ENCODE measurements at places on chromosomes 1 and 21.

- DNase-seq: no peak
Measured at GRCh38 chr1:82710091-82710490, 909.4 kb downstream of the ADGRL2 start.

- DNase-seq: no peak
Measured at GRCh38 chr1:29129916-29130315, 6.2 kb upstream of the TMEM200B start.

DNA sequence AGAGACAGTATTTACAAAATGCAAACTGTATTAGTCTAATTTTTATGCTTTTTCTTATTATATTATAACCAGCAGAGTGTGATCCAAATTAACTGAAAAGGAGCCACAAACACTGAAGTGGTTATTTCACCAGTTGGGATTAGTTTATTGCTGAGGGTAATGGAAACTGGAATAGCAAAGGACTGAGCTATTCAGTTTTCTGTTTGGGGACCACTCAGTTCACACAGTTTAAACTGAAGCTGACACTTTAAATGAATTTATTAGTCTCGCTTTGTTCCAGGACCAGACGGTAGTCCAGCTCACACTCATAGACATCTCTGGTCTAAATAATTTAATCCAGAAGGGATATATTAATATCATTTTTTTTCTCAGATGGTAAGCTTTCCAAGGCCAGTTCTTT lies 410.7 kb downstream of the LTN1 start:
- no peak for DNase-seq

GRCh38 chr1:31218705-31219104 lies 21.0 kb downstream of the NKAIN1 start:
- no peak for DNase-seq

GRCh38 chr21:39004634-39005501 lies 178.4 kb downstream of the PSMG1 start:
- DNase-seq: no peak

GRCh38 chr1:19187852-19188251 lies 22.2 kb downstream of the UBR4 start:
- no peak for DNase-seq

DNA sequence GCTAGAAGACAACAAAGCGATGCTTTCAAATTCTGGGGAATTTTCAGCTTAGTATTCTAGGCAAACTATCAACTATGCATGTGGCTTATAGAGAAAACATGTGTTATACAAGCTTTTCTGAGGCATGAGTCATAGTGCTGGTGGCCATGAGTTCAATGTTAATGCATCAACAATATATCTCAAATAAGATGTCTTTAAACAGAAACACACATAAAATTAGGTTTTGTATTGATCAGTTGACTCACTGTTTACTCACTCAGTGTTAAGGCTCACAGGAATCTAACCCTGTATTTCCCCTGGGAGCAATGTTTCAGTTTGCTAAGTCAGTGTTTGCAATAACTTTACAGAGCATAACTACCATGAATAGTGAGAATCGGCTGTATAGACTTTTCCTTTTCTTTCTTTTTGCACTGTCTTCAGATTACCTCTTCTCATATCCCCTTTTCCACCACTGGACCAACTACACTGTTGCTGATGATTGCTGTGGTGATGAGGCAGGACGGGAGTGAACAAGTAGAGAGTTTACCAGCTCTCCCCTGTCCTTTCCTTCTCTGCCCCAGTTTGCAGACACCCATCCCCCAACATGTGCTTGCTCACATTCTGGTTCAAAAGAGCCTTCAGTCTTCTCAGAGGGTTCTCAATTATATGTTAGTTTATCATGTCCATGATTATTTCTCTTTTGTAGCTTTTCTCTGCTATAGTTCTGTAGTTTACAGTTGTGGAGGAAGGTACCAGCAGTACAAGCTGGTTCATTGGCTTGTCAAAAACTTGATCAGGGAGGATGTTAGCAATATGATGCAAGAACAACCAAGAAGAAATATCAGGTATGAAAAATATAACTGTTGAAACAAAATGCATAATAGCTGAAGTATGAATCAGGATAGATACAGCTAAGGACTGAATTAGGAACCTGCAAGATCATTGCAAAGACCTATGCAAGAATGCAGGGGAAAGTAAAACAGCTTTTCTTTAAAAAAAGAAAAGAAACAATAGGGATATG lies 23.9 kb downstream of the CD2 start:
- DNase-seq: no peak

- DNase-seq: no peak
Measured at GRCh38 chr1:4794020-4794780, 139.8 kb downstream of the AJAP1 start.

DNA sequence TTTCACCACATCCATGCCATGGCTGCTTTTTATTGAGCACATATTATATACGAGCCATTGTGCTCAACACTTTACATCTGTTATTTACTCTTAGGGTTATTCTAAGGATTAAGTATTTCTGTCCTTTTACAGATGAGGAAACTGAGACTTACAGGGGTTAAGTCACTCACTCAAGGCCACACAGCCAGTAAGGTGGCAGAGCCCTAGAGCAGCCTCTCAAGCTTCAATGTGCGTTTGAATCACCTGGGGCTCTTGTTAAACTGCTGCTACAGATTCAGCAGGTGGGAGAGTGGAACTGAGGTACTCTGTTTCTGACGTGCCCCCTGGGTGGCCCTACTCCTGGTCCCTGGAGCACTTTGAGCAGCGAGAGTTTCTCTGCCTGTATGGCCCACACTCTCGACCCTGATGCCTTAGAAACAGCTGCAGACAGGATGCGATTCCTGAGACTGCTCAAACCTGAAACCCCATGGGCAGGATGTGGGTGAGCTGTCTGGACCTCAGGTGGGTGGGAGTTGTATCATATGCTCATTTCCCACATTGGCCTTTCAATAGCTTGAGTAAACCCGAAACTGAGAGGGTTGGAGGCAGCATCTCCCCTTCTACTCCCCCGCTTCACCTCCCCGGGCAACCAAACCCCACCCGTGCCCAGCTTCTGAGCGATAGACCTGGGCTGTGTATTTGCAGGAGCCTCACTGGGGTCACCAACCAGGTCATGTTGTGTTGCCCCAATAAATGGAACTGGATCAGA lies 59.3 kb downstream of the MAN1C1 start:
- DNase-seq: peak; percentile 46

DNA sequence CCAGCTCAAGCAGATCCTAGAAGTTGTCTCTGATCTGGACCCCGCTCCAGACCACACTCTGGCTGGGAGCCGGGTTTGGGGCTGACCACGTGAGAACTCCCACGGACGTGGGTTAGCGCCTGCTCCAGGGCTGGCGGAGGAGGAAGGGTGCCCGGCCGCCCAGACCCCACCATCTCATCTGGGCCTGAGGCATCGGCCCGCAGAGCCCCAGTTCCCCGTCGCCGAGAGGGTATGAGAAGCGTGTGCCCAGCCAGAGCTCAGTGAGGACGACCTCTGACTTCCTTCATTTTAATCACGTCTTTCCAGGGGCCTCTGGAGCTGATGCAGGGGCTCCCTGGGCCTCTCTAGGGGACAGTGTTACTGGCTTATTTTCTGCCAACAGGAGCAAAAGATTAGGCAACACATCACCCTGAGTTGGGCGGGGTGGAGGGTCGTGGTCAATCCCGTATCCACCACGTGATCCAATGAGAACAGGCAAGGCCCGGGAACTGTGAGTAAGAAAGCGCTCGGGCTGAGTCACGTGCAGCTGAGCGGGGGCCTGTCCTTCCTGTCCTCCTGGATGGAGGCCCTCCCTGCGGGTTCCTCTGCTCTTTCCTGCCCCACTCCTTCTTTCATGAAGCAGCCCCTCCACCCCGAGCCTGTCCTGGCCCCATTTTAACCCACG lies 81.1 kb downstream of the SIK1 start:
- DNase-seq: no peak

DNA sequence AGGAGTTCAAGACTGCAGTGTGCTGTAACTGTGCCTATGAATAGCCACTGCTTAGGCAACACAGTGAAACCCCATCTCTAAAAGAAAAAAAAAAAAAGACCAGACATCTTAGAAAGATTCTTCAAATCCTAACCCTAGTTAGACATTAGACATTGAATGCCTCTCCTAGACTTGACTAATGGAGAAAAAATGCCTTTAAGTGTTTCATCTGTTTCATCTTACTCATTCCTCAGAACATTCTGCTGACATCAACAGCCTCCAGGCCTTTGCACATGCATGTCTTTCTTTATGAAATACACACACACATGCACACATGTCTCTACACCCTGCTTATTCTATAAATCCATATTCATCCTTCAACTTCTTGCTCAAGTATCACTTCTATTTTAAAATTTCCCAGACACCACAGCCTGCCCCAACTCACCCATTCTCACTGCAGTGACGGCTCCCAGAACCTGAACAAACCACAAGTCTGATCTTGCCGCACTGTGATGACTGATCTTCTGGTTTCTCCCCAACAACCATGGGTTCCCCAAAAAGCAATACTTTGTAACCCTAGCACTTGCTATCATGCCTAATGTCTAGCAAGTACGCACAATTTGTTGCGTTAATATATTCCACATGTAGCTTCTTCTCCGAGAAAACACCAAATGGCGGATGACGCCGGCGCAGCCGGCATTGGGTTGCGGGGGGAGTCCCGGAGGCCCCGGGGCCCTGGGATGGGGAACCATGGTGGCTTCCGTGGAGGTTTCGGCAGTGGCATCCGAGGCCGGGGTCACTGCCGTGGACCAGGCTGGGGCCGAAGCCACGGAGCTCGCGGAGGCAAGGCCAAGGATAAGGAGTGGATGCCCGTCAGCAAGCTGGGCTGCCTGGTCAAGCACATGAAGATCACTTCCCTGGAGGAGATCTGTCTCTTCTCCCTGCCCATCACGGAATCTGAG lies 37.4 kb downstream of the LRRC52 start:
- no peak for DNase-seq

DNA sequence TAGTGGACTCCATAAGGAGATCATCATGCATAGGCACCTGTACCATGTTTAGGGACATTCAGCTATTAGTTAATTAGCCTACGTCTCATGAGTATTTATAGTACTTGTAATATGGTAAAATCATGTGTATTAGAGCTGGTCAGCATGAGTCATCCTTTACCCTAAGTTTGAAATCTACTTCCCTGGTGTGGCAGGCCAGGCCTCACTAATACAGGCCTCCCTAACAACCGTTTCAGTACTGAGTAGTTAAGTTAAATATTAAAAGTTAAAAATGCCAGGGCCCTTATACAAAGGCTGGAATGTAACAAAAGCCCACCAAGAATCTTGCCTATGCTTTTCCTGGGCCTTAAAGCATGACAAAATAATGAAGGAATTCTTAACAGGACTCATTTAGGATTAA lies 356.3 kb upstream of the DPYD start:
- DNase-seq: no peak

DNA sequence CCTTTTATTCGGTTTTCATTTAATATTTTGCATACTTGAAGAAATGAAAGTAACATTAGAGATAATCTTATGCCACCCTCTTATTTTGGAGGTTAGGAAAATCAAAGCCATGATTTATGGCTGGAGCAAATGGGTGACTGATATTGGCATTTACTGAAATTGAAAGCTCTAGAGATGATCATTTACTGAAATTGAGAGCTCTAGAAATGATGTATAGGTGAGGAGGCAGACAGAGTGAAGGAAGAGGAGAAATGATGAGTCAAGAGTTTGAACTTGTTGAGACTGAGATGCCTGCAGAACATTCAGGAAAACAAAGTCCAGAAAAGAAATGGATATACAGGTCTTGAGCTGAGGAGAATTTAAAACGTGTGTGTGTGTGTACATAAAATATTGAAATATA lies 217.6 kb downstream of the LTN1 start:
- DNase-seq: no peak

DNA sequence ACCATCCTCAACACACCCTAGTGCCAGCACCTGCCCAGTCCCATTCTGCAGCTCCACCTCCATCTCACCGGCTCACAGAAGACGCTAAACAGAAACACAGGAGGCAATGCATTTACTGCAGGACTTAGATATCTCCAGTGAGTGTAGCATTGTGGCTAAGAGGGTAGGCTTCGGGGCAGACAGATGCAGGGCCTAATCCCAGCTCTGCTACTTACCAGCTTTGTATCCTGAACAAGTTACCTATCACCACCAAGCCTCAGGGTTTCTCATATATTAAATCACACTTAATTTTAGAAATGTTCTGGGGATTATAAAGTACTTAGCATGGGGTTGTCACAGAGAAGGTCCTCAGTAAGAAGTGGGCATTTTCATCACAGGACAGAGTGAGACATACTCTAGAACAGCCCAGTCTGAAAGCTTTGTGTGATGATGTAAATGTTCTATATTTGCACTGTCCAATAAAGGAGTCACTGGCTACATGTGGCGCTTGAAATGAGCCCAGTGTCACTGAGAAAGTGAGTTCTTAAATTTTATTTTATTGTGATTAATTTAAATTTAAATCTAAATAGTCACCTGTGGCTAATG lies 149.3 kb upstream of the C8B start:
- no peak for DNase-seq

- no peak for DNase-seq
Measured at GRCh38 chr1:32933742-32934322, 30.8 kb downstream of the RNF19B start.

DNA sequence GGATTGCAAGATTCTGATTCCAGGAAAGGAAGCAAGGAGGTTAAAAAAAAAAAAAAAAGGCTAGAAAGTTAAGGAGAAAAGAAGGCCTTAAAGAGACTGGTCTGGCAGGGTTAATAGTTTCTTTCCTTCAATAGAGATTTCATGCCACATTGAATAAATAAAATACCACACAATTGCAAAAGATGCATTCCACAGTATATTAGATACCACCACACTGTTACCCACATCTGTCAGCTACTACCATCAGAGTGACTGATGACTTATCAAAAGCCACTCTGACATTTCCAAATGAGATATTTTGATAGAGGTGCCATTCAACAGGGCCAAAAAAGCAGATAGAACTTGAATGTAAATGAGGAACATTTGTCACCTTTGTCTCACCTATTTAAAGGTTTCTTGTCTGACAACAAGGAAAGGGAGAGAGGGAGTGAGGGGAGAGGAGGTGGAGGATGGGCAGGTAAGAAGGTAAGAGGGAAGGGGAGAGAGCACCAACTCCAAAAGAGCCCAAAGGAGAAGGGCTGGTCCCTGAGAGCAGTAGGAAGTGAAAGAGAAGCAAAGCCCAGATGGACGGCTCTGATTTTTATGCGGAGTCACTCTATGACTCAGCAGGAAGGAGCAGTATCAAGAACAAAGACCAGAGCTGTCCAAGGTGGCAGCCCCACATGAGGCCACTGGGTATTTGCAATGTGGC lies 38.3 kb downstream of the LRRN2 start:
- DNase-seq: no peak

GRCh38 chr21:36203603-36203889 lies 46.9 kb downstream of the DOP1B start:
- DNase-seq: peak; percentile 20

DNA sequence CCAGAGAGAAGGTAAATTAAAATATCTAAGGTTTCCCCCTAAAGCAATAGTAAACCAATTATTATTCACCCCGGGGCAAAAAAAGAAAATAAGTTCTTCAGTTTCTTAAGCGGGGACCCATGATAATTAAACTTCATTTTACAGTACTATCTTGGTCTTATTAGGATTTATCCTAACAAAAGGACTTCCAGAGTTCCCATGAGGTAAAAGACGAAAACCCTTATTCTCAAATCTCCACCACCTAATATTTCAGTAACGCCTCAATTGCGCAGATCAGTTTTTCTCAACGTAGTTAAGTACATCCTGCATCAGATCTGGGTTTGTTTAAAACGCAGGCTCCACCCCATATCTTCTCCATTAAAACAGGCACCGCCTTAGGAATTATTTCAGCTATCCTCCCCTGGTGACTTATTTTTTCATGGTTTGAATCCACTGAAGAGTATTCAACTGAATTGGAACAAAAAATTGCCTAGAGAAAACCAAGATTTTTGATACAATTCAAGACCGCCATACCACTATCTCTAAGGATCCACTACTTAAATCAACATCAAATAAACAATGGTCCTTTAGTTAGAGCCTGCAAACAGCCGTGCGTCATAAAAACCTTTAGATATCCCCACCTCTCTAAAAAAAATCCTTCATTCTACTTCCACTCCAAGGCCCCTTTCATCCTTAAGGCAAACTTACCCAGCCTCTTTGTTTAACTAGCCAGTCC lies 1.7 kb downstream of the MCL1 start:
- DNase-seq: no peak
